HT-29 (cell line): ENCODE measurements at places on chromosomes 5 and 9.

DNA sequence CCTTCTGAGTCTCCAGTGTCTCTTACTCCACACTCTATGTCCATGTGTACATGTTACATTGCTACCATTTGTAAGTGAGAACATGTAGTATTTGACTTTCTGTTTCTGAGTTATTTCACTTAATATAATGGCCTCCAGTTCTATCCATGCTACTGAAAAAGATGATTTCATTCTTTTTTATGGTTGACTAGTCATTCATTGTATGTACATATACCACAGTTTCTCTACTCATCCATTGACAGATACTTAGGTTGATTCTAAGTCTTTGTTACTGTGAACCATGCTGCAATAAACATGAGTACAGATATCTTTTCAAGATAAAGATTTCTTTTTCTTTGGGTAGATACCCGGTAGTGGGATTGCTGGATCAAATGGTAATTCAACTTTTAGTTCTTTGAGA lies 107.1 kb upstream of the CHD1 start:
- no peak for DNase-seq

DNA sequence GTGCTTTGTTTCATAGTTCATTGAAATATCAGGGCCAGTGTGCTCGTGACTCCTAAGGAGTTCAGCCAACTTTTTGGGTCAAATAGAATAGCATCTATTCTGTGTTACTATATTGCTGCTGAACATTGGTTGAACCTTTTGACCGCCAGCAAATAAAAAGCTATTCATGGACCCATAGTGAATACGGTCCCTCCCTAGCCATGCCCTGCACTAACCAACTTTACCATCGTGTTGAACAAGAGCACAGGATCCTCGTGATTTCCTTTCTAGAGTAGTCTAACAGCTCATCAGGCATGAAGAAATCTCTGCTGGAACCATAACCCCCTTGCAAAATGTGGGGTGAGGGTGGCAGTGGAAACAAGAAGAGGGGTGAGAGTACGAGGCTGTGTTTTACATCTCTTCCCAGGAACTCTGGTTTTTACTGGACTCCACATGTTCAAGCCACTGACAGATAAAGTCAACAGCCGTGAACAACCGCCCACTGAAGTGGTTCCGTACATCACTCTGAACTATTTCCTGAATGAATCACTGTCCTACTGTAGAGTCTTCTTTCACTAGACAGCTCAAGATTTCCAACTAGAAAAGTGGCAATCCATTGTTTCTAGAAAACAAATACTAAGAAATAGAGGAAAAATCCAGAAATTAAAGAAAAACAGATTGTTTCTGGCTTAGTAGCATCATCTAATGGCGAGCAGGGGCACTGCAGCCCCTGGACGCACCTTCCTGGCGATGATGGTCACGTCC lies 70.1 kb upstream of the SPATA31E1 start:
- DNase-seq: peak; percentile 48

DNA sequence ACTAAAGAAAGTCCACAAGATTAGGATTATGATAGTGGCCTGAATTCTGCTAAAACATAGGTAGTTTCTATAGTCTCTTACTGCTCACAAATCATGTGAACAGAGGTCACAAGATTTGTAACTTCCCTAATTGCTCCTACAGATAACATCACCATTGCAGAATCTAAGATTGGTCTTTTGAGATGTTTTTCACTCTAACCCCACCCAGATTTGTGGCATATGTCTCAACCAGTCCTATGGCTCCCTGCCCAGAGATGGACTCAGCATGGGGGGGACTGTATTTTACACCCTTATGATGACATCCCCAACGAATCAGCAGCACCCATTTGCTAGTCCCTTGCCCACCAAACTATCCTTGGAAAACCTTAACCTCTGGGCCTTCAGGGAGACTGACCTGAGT lies 1046.2 kb downstream of the CDH12 start:
- DNase-seq: no peak

DNA sequence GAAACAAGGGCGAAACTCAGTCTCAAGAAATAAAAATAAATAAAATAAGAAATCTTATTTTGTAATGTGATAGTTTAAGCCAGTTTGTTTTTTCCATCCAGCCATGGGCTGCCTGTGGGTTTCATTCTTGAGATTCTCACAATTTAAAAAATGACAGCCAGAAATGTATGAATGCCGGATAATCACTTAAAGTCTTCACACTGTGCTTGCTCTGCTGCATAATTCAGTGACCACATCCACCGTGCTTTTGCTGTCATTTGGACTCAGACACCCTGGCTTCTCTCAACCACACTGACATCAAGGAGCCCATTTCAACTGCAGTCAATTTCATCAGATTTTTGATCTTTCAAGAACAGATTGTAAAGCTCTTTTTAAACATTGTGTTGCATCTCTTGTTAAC lies 61.0 kb upstream of the DAPK1 start:
- DNase-seq: no peak

GRCh38 chr5:80959768-80960442 lies at the start of gene RASGRF2:
RASGRF2 (plus strand) TSS chr5:80960363; CDS start chr5:80960739, 376 bp downstream.
- DNase-seq: peak; percentile 77

DNA sequence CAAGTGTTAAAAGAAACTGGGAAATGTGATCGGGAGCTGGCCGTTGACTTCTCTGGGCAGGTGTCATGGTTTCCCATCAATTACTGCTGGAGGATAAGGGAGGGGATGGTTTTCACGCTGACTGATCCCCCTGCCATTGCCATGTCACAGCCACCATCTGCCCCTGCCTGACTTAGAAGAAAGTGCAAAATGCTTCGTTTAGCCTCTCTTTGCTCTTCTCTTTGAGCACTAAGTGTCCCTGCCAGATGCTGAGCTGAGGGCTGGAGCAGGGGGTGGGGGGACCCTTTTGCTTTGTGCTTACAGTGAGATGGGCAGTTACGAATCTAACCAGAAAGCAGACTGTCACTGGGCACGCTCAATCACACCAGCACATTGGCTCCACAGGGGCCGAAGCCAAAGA lies 138.4 kb upstream of the ALDH1B1 start:
- DNase-seq: no peak

- no peak for DNase-seq
These were observed 14.6 kb upstream of the PPP2CA start for GRCh38 chr5:134240421-134240962.

- DNase-seq: no peak
These were observed 52.5 kb downstream of the IQGAP2 start for GRCh38 chr5:76455531-76456133.

DNA sequence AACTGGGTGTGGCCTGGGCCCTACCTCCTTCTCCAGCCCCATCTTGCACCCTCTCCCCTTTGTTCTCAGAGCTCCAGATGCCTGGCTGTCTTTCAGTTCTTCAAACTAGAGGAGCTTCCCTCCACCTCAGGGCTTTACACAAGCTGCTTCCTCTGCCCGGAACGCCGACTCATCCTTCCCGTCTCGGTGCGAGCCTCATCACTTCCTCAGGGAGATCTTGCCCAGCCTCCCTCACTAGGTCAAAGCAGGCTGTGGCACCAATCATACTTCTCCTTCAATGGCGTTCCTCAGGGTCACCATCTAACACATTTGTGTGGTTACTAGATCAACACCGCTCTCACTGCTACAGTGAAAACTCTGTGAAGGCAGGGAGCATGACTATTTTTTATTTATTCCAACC lies 56.2 kb upstream of the ZSWIM6 start:
- DNase-seq: no peak

- peak; percentile 34 for DNase-seq
These were observed 197.6 kb downstream of the DRD1 start for GRCh38 chr5:175246242-175246888.

DNA sequence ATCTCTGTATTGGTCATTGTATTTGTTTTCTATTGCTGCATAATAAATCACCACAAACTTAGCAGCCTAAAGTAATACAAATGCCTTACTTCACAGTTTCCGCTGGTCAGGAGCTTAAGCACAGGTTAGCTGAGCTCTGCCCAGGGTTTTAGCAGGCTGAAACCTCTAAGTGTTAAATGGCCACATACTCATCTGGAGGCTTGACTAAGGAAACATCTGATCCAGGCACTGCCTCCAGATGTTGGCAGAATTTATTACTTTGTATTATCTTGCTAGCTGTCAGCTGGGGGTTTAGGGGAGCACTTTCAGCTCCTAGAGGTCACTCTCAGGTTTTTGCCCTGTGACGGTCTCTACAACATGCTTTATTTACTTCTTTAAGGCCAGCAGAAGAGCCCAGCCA lies 23.2 kb upstream of the RARS1 start:
- no peak for DNase-seq

GRCh38 chr5:159309689-159310433 lies 20.4 kb downstream of the IL12B start:
- DNase-seq: no peak

- DNase-seq: no peak
These were observed 16.4 kb upstream of the ANXA6 start for GRCh38 chr5:151173711-151174611.

- no peak for DNase-seq
These were observed 40.8 kb downstream of the NDFIP1 start for GRCh38 chr5:142149363-142149762.

DNA sequence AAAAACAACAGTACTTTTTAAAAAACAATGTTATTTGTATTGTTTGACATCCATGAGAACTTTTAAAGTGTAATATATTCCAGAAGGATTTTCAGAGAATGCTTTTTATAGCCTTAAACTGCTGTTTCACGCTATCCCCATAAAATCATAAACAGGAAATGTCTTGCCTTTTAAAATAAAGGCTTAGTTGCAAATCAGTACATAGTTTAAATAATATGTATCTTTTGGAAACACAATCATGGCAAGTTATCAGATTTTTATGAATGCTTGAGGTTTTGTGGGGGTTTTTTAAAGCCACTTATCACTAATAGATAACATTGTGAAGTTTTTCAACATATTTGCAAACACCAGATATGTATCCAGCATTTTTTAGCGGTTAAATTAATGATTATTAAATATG lies 37.2 kb upstream of the F2RL2 start:
- DNase-seq: no peak

DNA sequence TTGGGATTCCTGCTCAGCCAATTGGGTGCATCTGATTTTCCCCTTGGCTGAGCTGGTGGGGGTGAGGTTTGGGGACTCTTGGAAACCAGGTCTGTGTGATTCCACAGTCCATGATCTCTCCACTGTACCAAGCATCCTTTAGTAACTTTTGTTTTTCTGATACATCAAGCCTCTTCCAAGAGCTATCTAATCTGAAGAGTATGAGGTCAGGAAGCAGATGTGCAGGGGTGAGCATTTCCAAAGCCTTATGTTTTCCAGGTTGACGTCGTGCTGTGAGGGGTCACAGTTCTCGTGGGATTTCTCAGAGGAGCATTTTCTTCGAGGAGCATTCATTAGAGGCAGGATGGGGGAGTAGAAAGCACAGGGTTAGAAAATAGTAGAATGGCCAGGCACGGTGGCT lies 95.3 kb downstream of the KLF4 start:
- no peak for DNase-seq

- no peak for DNase-seq
These were observed 288.2 kb downstream of the FANCC start for GRCh38 chr9:95029288-95029687.

GRCh38 chr9:106590759-106591505 lies 272.0 kb upstream of the ZNF462 start:
- DNase-seq: no peak

GRCh38 chr5:132471944-132472343 lies 18.6 kb downstream of the IRF1 start:
- DNase-seq: no peak

GRCh38 chr5:179257176-179257682 lies 88.0 kb downstream of the ADAMTS2 start:
- DNase-seq: no peak

GRCh38 chr5:40043916-40044315 lies 619.1 kb upstream of the DAB2 start:
- DNase-seq: no peak
